ENCODE measurements at places on chromosomes 4 and X. TPM values are rescaled to one million over a fixed set of nuclear protein-coding genes. Genes with fewer than 3 reads are reported as not detected.

Gene RNF175
- total RNA-seq, result 0.63 TPM

GRCh38 chrX:638482-639131 lies 8.0 kb downstream of the SHOX start:
- DNase-seq, result no peak

GRCh38 chr4:92735025-92735665 lies 431.4 kb downstream of the GRID2 start:
- no peak for DNase-seq

- no peak for DNase-seq
Measured at GRCh38 chrX:47574076-47574546, 8.1 kb upstream of the TIMP1 start.

DNA sequence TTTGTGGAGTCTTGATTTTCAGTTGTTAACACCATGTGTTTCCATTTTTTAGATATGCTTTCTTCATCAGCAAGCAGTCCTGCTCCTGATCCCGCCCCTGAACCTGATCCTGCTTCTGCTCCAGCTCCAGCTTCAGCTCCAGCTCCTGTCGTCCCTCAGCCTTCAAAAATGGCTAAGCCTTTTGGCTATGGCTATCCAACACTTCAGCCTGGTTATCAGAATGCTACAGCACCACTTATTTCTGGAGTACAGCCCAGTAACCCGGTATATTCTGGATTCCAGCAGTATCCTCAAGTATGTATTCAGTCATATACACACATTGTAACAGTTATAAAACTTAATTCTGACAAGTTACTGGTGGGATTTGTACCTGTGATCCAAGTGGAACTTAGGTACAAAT lies 60.9 kb downstream of the SEC24B start:
- DNase-seq, result no peak

All from tibial nerve (tissue), 4 donors.